Stimulated activated CD4-positive, alpha-beta T cell treated with anti-CD3 and anti-CD28 coated beads, TNF-alpha, amount 100 ng/mL, for 4 hours (primary cell): ENCODE measurements at places on chromosomes 3 and 15.

DNA sequence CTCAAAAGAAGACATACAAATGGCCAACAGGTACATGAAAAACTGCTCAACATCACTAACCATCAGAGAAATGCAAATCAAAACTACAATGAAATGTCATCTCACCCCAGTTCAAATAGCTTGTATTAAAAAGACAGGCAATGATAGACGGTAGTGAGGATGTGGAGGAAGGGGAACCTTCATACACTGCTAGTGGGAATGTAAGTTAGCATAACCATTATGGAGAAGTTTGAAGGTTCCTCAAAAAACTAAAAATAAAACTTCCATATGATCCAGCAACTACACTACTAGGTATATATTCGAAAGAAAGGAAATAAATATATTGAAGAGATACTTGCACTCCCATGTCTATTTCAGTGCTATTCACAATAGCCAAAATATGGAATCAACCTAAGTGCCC, 62.8 kb upstream of the PPARG start:
- DNase-seq: no peak

- no peak for DNase-seq
Observed at GRCh38 chr3:45507820-45508317, 86.7 kb upstream of the LIMD1 start.

- no peak for DNase-seq
Observed at GRCh38 chr15:101448336-101448735, 41.2 kb downstream of the PCSK6 start.

GRCh38 chr3:144264350-144264749, 292.7 kb downstream of the DIPK2A start:
- DNase-seq: no peak

GRCh38 chr3:43521941-43522340, 99.9 kb downstream of the ANO10 start:
- DNase-seq: no peak

DNA sequence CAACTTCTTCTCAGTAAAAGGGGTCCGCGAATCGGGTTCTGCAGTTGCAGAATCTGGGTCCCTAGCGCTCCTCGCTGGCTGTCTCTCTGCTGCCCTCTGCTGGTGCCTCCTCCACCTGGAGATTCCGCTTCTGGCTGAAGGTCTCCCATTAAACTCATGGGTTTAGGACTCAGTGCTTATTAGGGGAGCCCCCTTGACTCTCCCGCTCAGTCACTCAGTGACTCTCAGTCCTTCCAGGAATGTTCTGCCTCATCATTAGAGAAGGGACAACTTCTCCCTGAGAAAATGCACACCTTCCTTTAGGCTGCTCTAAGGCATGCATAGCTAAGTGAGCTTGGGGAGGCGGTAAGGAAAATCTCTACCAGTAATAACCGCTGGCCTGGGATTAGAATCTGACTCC, 7.1 kb downstream of the CPN2 start:
- peak; percentile 38 for DNase-seq

DNA sequence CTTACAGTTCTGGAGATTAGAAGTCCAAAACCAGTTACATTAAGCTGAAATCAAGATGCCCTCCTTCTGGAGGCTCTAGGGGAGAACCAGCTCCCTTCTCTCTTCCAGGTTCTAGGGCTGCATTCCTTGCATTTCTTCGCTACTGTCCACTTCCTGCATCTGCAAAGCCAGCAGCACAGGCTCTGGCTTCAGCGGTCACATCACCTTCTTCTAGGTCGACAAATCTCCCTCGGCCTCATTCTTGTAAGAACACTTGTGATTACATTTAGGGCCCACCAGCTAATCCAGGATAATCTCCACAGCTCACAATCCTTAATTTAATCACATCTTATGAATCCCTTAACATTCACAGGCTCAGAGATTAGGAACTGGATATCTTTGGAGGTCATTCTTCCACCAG, 73.8 kb downstream of the MINAR1 start:
- no peak for DNase-seq

- no peak for DNase-seq
Observed at GRCh38 chr15:34782901-34783300, 12.4 kb downstream of the ACTC1 start.

DNA sequence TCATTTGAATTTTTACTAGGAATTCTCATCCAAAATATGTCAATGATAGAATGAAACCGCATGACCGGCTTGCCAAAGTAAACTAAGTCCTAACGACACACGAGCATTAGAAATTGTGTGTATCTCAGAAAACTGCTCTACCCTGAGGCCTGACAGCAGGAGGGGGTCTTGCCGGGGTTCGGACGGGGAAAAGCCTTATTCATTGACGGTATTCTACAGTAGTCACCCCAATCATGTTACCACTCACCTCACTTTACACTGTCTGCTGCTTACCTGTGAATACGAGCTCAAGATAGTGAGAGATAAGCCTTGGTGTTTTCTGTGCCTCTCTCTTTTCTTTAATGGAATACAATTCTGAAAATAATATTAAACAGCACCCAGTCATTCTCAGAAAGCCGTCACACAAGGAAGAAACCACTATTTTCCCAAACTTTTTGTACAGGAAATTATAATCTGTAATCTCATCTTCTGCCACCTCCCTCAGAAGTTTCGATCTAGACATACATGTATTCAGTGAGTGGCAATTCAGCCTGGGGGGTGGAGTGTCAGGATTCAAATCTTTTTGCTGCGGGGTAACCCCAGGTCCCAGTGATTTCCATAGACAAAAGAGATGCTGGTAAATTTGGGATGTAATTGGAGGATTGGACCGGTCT, 492 bp upstream of the FAM43A start:
- DNase-seq: no peak

GRCh38 chr3:174125267-174125824, 727.8 kb downstream of the NLGN1 start:
- no peak for DNase-seq

DNA sequence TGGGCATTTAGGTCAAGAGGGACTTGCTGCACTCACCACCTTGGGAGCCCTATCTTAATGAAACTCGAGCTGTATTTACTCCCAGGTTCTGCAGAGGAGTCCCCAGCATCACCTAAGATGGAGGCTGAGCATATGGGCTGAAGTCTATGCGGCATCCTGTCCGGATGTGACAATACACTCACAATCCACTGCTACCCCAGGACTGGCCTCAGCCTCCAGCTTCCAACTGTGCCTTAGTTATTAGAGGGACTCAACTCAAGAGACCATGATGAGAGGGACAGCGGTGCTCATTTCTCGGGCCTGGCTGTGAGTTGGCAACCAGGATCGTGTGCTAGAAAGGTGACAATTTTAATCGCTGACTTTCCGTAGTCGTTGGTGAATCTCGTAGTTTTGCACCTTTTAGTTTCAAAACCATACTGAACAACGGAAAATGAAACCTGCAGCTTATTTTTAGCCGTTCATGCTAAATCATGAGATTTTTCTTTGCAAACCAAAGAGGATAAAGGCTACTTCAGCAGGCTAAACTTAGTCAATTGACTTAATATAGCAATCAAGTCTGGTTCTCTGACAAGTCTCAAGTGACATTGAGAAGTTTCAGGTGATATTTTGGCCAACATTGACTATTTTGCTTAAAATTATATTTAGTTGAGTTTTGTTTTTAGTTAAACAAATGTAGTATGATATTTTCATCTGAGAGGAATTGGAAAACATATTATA, 11.1 kb downstream of the ZBTB38 start:
- no peak for DNase-seq

DNA sequence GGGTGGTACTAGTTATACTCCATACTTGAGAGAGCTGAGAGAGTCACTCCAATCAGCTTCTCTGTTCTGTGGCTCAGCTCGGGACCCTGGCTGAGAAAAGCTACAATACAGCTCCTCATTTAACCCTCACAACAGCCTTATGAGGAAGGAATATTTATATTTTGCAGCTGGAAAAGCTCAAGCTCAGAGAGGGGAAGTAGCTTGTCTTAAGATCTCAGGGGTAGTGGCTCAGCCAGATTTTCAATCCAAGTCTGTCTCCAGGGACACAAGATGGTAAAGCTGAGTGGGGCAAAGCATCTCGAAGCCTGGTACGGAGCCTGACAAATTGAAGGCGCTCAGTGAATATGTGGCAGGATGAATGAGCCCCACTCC, 14.8 kb downstream of the SCAMP2 start:
- DNase-seq: no peak

DNA sequence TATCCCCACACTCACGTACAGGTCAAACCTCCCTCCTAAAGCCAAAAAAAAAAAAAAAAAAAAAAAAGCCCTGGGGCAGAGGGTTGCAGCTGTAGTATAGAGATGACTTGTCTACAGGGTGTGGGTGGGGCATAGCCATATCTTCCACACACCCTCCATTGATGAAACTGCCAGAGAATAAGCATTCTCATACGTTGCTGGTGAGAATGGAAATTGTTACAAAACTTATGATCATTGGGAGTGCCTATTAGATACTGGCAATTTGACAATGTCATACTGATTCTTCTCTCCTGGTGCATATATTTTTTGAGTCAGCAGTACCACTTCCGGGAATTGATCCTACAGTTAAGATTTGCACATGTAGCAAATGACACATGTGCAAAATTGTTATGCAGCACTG, 11.0 kb upstream of the CTNNB1 start:
- DNase-seq: no peak

GRCh38 chr3:177946048-177946447, 590.2 kb upstream of the KCNMB2 start:
- DNase-seq: no peak

- no peak for DNase-seq
Observed at GRCh38 chr3:17793542-17794195, 51.2 kb upstream of the TBC1D5 start.

DNA sequence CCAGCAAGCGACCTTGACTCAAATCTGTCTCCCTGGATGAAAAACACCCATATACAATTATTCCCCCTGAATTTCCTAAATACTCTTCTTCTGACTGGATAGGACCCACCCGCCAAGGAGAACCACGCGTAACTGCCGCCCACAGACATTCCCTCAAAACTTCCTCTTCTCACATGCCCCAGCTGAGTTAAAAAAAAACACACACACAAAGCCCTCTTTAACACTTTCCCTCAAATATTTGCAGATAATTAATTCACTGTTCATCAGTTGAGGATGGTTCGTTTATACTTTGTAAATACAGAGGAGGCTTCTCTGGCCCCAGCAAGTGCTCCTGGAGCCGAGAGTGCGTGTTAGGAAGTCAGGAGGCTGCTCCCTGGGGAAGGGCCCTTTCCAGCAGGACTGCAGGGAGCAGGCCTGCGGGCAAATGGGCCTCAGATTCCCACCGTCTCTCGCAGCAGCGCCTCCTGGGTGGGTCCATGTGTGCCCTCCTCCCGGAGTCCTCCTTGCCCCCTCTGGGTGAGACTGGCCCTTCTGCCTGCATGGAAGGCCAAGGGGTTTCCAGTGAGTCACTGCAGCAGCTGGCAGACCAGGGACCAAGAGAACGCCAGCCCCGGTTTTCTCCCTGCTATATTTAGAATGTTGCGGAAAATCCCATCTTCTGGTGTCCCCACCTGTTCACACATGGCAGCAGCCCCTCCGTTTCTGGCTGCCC, 46.8 kb downstream of the MGLL start:
- no peak for DNase-seq

DNA sequence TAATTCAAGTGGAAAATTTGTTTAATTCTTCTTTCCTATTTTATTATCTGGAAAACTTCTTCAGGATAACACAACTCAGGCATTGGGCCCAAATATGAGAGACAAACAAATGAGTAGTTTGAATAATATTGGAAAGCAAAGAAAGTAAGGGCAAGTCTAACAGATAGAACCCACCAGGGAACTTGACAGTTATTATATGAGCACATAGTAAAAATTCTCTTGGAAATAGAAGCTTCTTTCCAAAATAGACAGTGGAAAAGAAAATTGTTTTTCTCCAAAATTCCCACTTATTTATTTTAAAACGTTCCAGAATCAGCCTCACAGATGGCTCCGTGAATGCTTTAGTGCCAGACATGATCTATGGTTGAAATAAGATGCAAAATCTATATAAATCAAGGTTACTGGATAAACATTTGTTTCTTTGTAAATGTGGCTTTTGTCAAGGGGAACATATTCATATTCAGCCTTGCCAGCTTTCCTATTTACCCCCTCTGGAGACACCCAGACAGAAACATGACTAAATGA, 23.9 kb downstream of the LDHAL6B start:
- DNase-seq: no peak
